ENCODE measurements at places on chromosomes 1 and 21.

DNA sequence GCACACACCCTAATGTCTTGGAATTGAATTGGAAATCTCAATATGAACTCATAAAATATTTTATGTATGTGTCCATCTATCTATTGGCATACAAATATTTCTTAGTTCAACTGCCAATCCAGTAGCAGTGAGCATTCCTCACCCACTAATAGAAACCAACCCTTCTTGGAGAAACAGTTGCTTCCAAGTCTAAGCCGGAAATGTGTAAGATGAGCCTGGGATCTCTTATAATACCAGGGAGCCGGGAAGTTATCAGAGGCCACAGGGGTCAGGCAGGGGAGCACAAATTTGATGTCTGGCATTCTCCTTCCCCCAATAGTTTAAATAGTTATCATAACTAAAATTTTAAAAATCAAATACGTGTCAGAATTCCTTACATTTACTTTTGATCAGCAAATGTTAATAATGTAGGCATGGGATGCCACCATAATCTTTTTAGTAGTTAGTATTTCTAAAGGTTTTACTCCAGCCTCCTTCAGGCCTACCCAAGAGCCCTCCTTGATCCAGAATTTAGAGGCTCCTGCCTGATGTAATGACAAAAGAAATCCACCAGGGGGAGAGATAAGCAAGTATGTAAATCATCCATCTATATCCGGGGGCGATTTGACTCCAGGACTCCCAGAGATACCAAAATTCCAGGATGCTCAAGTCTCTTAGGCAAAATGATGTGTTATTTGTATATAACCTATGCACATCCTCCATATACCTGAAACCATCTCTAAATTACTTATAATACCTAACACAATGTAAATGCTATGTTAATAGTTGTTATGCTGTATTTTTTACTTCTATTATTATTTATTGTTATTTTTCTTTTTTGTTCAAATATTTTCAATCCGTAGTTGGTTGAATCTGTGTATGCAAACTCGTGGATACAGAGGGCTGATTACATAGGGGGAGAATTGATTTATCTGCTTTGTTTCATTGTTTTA lies 218.7 kb upstream of the COA6 start:
- DNase-seq, result peak; percentile 83

DNA sequence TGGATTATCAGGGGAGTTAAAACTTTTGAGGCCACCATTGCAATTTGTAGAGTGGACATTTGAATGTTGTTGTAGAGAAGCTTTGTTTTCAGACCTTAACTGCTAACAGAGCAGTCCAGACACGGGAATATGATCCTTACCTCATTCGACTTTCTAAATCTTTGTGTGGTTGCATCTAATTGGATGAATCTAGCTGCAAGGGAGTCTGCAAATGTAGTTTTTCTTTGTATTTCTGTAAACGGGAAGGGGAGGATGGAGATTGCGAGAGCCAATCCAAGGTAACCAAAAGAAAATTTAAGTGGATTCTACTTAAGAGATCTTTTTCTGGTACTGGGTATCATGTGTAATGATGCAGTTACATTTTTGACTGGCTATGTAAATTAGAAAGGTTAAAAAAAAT lies 110.2 kb downstream of the FMN2 start:
- DNase-seq, result no peak

GRCh38 chr1:38210021-38210894 lies 163.7 kb upstream of the POU3F1 start:
- no peak for DNase-seq

DNA sequence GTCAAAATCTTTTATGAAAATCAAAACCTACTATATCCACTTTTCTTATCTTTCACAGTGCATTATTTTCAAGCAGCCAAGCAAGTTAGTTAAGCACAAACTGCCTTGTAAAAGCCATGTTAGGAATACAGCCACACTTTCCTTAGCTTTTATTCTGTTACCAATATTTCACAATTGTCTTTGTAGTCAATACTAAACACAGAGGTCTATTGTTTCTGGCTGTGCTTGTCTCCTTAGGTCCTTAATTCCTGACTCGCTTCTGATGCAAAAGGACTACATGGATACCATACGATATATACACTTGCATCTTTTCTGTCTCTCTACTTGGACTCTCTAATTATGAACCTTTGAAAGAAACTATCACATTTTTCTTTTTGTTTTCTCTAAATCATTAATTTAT lies 331.8 kb downstream of the NEGR1 start:
- no peak for DNase-seq

- DNase-seq, result no peak
Measured at GRCh38 chr1:78678324-78678723, 28.7 kb downstream of the IFI44 start.

GRCh38 chr1:31763671-31764311 lies 349 bp downstream of the ADGRB2 start:
- DNase-seq, result no peak

DNA sequence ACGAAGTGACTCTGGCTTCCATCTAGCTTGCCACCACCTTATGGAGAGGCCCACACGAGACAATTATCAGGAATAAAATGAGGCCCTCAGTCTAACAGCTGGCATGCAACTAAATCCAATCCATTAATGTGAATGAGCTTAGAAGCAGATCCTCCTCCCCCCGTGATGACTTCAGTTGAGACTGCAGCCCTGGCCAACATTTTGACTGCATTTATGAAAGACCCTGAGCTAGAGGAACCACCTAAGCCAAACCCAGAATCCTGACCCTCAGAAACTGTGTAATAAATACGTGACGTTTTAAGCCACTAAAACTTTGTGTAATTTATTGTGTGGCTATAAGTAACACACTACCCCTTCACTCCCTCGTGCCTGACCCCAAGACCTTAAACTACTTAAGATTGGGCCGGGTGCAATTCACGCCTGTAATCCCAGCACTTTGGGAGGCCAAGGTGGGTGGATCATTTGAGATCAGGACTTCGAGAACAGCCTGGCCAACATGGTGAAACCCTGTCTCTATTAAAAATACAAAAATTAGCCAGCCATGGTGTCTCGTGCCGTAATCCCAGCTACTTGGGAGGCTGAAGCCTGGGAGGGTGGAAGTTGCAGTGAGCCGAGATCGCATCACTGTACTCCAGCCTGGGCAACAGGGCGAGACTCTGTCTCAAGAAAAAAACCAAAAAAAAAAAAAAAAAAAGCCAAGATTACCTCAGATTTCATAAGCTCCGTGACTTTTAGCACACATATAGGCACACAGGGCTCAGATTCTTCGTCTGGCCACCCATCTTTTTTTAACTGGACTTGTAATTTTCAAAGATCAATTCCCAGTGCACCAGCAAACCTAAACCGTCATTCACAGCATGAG lies 72.5 kb downstream of the ENAH start:
- DNase-seq, result no peak

GRCh38 chr21:39334611-39335010 lies 14.3 kb downstream of the HMGN1 start:
- no peak for DNase-seq

- DNase-seq, result no peak
Measured at GRCh38 chr1:32265846-32266245, 14.8 kb downstream of the LCK start.

DNA sequence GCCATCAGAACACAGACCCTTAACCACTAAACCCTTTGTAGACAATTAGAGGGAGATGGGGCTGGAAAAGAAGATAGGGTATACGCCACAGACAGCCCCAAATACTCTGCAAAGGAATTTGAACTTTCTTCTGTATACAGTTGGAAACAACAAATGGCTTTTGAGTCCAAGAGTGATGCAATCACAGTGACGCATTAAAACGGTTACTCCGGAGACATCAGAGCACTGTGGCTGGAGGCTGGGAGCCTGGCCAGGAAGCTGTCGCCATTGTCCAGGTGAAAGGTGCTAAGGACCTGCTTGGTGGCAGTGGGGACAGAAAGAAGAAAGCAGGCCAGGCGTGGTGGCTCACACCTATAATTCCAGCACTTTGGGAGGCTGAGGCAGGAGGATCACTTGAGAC lies 4.2 kb downstream of the FLAD1 start:
- DNase-seq, result no peak

DNA sequence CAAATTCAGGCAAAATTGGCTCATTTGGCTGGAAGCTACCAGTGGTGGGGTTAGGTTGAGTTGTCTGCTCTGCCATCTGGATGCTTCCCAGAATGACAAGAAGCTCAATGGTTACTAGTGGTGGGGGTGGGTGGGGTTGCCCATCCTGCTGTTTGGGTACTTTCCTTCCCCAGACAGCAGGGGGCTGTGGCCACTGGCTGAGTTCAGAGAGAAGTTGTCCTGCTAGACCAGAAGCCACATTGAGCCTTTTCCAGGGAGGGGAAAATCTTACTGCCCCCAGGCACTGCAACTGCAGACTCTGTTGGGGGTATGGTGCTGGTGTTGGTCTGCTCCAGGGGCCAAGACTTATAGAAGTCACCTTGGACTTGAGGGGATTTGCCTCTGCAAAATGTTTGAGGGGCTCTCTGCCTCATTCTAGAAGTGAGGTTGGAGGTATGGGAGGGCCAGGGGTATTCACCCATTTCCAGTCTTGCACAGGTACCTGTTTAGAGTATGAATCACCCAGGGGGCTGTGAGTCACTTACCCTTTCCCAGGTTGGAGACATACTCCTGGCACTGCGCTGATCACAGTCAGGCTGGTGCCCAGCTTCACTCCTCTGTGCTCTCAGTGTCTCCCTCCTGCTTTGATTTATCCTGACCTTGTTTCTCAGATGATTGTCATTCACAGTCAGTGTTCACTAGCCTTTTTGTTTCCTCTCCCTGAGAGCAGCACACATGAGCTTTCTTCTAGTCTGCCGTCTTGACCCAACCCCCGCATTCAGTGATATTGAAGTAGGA lies 89.1 kb upstream of the NEGR1 start:
- DNase-seq, result no peak

All from RKO (cell line).